ENCODE measurements at places on chromosomes 16 and 17. TPM values are rescaled to one million over a fixed set of nuclear protein-coding genes. Genes with fewer than 3 reads are reported as not detected.
A peak's percentile ranks its signal among the peaks of the same experiment; 100 is the strongest.

The KCNJ12 gene
- 0.76 TPM for total RNA-seq

- H3K27ac ChIP-seq: peak overlapping the region; percentile 8
- peaks cover 9% of the 10 kb centered on the region for H3K27me3 ChIP-seq
- H3K4me3 ChIP-seq: no peak overlapping the region
- H3K36me3 ChIP-seq: no peaks in the 10 kb centered on the region
Observed at GRCh38 chr17:76527430-76528111, 9.9 kb downstream of the CYGB start.

DNA sequence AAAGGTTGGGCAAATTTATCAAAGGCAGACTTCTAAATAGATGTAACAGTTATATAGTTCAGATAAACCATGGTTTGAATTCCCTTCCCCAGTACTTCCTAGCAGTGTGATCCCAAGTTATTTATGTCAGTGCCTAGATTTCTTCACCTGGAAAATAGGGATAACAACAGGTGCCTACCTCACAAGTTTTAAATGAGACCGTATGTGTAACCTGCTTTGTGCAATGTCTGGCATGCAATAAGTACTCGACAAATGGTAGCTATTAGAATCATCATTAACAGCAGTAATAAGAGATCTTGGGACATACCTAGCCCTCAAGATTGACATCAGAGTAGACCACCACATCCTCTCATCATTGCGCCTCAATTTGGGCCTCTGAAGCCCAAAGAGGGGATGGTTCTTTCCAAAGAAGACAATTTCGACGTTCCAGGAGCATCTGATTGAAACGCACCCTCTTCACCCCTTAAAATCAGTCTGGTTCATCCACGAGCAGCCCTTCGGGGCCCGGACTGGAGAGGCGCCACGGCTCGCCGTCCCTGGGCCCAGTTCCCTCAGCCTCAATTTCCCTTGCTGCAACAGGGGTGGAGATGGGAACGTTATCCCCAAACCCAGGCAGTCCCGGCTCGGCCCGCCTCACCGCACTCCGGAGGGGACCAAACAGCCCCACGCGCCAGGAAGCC lies 541 bp downstream of the ACACA start:
- no peaks in the 10 kb centered on the region for H3K27me3 ChIP-seq
- peaks cover 5% of the 10 kb centered on the region for H3K36me3 ChIP-seq
- DNase-seq: peak; percentile 71

The FNDC8 gene
- total RNA-seq: not detected

The SGCA gene
- not detected for total RNA-seq

DNA sequence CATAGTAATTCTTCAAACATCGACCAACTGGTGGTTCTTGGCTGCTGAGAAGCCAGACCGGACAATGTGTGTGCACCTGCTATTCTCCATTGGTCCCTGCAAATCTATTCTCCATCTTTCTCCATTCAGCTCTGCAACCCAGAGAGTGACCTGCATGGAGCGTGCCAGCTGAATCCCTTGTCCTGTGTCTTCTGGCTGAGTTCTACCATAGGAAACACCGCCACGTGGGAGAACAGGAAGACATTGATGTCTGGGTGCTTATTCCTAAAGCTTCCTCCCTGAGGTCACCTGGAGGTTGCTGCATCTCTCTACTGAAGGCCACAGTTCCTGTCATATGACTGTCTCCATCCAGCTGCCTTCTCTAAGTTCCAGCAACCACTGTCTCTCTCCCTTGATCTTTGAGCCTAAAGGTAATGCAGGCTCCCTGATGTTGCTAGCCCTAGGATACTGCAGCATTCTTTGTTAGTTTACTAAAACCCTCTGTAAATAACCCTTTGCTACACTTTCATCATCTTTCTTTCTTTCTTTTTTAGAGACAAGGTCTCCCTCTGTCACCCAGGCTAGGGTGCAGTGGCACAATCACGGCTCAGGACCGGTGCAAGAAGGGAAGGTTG lies 10.6 kb upstream of the SMG1 start:
- no peak overlapping the region for H3K27ac ChIP-seq
- H3K4me3 ChIP-seq: no peak overlapping the region
- no peaks in the 10 kb centered on the region for H3K4me1 ChIP-seq
- DNase-seq: no peak
- no peaks in the 10 kb centered on the region for H3K36me3 ChIP-seq

GRCh38 chr17:4939546-4939795 lies 375 bp downstream of the SLC25A11 start:
- peak overlapping the region; percentile 87 for H3K4me3 ChIP-seq
- H3K4me1 ChIP-seq: peaks cover 29% of the 10 kb centered on the region
- peak overlapping the region; percentile 91 for H3K27ac ChIP-seq
- H3K27me3 ChIP-seq: no peaks in the 10 kb centered on the region

The PDE6G gene
- total RNA-seq: 0.59 TPM

- H3K27me3 ChIP-seq: no peaks in the 10 kb centered on the region
- H3K4me3 ChIP-seq: peak overlapping the region; percentile 17
- H3K27ac ChIP-seq: peak overlapping the region; percentile 88
- peaks cover 5% of the 10 kb centered on the region for H3K36me3 ChIP-seq
- DNase-seq: peak; percentile 48
Observed at GRCh38 chr17:82835766-82836512, 3.9 kb downstream of the ZNF750 start.

The TNFSF13 gene
- 4.3 TPM for total RNA-seq

DNA sequence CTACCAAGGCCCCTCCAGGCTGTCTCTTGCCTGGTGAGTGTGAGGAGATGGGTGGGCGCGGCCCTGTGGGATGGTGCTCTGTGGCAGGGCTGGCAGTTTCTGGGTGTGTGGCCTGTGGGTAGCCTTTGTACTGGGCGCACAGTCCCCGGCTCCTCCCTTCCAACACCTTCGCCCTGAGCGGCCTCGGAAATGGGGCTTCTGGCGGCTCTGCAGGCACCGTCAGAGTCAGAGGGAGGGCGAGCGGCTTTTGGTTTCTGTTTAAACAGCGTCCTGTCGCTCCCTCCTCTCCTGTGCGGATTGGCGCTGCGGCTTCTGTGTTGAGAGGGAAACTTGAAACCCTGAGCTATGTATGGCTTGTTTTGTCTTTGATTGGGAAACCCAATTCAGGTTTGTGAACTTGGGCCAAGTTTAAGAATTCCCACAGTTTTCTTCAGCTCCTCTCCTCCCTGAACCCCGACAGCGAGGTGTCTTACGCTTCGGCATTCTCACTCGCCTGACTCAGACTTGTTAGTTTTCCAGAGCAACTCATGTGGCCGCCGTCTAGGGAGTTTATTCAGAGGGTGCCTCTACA lies 8.3 kb upstream of the ZNF750 start:
- H3K4me3 ChIP-seq: no peak overlapping the region
- peaks cover 6% of the 10 kb centered on the region for H3K36me3 ChIP-seq
- no peak for DNase-seq
- no peak overlapping the region for H3K27ac ChIP-seq

DNA sequence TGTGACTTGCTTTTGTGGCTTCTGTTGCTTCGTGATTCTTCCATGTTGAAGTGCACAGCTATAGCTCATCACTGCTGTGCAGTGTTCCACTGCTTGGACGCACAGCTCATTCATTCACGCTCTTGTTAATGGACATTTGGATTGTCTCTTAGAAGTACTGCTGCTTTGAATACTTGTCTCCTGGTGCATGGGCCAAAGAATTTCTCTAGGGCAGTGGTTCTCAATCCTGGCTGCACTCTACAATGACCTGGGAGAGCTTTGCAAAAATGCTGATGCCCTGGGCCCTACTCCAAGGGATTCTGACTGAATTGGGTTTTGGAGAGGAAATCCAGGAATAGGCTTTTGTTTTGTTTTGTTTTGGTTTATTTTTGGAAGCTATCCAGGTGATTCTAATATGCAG lies 20.0 kb downstream of the CCL17 start:
- no peak for DNase-seq
- peaks cover 8% of the 10 kb centered on the region for H3K4me1 ChIP-seq
- no peaks in the 10 kb centered on the region for H3K27me3 ChIP-seq

The PIPOX gene
- total RNA-seq: 4.1 TPM

DNA sequence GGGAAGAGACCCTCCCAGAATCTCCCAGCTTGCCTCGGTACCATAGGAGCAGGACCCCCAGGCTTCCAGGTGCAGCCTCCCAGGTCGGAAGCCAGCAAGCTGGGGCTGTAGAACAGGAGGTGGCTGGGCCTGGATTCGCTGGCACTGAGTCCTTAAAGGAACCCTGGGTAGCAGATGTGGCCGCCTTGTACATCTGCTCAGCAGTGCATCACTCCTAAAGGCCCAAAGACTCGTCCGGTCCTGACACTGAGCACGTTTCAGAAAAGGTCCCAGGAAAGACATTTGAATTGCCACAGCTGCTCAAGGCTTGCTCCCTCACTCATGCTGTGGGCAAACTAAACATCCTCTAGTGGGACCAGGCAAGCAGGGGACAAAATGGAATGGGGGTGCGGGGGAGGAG lies 172.8 kb downstream of the RAB11FIP4 start:
- H3K27ac ChIP-seq: peak overlapping the region; percentile 17
- DNase-seq: no peak
- peaks cover 46% of the 10 kb centered on the region for H3K4me1 ChIP-seq
- H3K36me3 ChIP-seq: no peaks in the 10 kb centered on the region

The ABCA8 gene
- 2.6 TPM for total RNA-seq

GRCh38 chr16:30698816-30699614 lies at the start of gene SRCAP:
SRCAP (plus strand) TSS chr16:30699171; CDS start chr16:30700825, 1,654 bp downstream.
- peak; percentile 78 for DNase-seq
- H3K27ac ChIP-seq: peak within 1 kb of the TSS; percentile 100
- H3K4me1 ChIP-seq: peaks cover 20% of the 10 kb centered on the region

DNA sequence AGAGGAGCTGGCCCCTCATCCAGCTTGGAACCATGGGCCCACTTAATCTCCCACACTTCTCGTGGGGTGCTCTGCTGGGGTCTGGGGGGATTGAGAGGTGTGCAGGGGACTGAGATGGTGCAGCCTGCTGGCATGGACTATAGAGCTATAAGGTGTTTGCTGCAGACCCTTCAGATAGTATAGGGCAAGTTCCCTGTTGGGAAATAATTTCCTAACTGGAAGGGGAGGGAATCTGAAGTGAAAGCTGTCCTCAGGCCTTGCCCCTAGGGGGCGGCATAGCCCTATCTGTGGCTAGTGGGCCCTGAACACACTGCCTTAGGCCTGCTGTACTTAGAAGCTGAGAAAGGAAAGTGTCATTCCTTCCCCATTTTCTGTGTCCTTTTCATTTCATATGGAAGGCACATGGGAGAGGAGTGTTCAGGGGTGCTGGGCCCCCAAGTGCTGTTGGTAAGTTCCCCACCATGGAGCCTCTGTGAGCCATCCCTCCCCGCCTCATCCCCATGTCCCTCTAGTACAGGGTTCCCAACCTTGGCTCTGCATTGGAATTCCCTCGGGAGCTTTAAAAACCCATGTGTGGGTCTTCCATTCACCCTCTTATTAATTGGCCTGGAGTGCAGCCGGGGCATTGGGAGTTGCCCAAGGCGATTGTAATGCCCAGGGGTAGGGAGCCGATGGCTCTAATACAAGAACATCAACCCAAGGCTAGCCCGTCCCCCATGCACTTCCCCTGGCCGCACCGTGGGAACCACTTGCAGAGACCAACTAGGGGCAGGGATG lies 19.7 kb downstream of the GOSR2 start:
- H3K27ac ChIP-seq: peak overlapping the region; percentile 34
- H3K36me3 ChIP-seq: peaks cover 12% of the 10 kb centered on the region
- DNase-seq: peak; percentile 51

- no peak overlapping the region for H3K27ac ChIP-seq
- H3K36me3 ChIP-seq: no peaks in the 10 kb centered on the region
- H3K27me3 ChIP-seq: peaks cover 90% of the 10 kb centered on the region
- no peak overlapping the region for H3K4me3 ChIP-seq
Observed at GRCh38 chr16:56630134-56630533, 2.3 kb upstream of the MT1M start.

The SLC35G6 gene
- total RNA-seq: not detected

The SETD1A gene
- 36.4 TPM for total RNA-seq

The NPB gene
- 1.7 TPM for total RNA-seq

- H3K27ac ChIP-seq: peak overlapping the region; percentile 28
- H3K27me3 ChIP-seq: no peaks in the 10 kb centered on the region
- DNase-seq: no peak
Observed at GRCh38 chr17:46719891-46720290, 98.6 kb downstream of the WNT3 start.

DNA sequence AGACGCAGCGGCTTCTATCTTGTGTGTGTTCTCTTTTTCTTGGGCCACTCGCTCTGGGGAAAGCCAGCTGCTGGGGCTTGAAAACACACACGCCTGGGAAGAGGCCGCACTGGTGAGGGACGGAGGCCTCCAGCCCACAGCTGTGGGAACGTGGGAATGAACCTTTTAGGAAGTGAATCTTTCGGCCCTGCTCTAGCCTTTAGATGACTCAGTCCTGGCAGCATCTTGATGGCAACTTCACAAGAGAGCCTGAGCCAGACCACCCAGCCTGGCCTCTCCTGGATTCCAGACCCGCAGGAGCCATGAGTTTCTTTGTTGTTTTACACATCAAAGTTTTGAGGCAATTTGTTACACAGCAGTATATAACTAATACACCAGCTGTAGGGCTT lies 2.2 kb upstream of the PDPK1 start:
- no peaks in the 10 kb centered on the region for H3K36me3 ChIP-seq
- peak overlapping the region; percentile 42 for H3K4me3 ChIP-seq
- no peaks in the 10 kb centered on the region for H3K27me3 ChIP-seq

GRCh38 chr16:30525844-30526136 lies 576 bp downstream of the ZNF768 start:
- H3K27me3 ChIP-seq: no peaks in the 10 kb centered on the region
- H3K36me3 ChIP-seq: peaks cover 3% of the 10 kb centered on the region
- H3K4me1 ChIP-seq: peaks cover 25% of the 10 kb centered on the region

The ITGB3 gene
- total RNA-seq: 1.5 TPM

The CHST6 gene
- total RNA-seq: 2.4 TPM

DNA sequence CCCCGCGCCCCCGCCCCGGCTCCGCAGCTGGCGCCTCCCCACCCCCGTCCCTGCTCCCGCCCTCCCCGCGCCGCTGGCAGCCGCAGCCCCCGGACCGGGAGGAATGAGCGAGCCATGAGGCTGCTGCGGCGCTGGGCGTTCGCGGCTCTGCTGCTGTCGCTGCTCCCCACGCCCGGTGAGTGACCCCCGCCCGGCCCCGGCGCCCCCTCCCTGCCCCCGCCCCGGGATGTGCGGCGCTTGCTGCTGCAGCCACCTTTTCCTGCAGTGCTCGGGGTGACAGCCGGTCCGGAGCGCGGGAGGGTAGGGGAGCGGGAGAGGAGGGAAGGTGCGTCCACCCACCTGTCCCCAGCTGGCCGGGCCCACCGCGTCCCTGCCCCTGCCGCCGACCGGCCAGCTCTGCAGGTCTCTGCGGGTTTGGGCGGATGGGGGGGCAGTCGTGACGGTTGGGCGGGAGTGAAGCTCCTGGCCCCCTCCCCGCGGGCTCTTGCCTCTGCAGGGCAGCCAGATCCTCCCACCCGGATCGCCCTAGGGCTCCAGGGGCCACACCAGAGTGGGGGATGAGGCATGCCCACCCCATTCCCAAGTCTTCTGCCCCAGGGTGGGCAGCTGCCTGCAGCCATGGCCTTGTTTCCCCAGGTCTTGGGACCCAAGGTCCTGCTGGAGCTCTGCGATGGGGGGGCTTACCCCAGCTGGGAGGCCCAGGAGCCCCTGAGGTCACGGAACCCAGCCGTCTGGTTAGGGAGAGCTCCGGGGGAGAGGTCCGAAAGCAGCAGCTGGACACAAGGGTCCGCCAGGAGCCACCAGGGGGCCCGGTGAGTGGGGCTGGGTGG lies 513 bp downstream of the ADAM11 start:
- H3K27ac ChIP-seq: no peak overlapping the region
- no peak for DNase-seq
- H3K36me3 ChIP-seq: no peaks in the 10 kb centered on the region
- no peaks in the 10 kb centered on the region for H3K4me1 ChIP-seq
- H3K4me3 ChIP-seq: peak overlapping the region; percentile 51

Measured in mesothelial cell of epicardium (in vitro differentiated cells).